Stimulated activated CD4-positive, alpha-beta T cell treated with anti-CD3 and anti-CD28 coated beads, Interleukin-12 subunit alpha, Interleukin-12 subunit beta, amount 100 ng/mL, for 24 hours (primary cell): ENCODE measurements at places on chromosomes 4 and X.

GRCh38 chr4:57190601-57191481, 80.7 kb upstream of the IGFBP7 start:
- DNase-seq = peak; percentile 15

- no peak for DNase-seq
These were observed 40.0 kb downstream of the ARSD start for GRCh38 chrX:2889045-2889605.

DNA sequence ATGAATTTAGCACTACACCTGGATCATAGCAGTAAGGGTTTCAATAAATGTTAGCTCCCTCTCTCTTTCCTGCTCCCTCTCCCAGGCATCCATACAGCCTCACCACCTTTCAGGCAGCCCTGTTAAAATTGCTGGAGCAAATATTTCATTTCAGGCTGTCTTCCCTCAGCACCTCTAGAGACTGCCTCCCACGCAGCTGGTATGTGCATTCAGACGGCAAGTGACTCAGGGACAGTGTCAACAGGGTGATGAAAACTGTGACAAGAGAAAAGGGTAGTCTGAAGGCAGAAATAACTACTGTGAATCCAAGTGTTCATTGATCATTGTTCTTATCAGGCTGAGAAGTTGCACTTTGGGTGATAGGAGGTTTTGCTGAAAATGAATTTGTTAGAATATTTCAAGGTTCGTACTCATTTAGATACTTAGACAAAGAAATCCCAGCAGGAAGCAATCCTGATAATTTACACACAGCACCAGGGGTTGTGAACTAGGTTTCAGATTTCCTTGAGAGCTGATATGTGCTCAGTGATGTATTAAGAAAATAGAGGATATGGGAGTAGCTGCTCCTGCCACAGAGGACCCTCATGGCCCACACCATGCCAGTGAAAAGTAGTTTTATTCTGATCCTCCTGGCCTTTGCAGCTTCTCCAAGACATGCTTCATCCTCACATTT, 424.2 kb downstream of the FGF13 start:
- no peak for DNase-seq

GRCh38 chr4:145936997-145937901, 1.4 kb downstream of the ZNF827 start:
- peak; percentile 33 for DNase-seq

DNA sequence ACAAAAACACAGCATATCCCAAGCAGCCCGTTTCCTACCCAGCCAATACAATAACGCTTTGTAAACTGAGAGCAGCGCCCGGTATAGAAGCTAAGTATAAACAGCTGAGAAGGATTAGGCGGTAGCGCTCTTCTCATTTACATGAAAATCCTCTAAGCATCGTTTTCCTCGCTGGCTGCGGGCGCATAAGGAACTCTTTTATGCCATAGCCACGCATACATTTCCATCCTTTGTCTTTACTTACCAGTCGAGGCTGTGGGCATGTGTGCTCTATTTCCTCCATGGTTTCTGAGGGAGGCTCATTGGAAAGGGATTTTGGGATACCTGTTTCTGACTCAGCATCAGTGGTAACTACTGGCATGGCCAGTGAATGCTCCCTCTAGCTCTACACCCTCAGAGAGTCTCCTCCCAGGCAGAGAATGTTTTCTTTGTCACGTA, 383 bp downstream of the PCYT1B start:
- no peak for DNase-seq

- no peak for DNase-seq
These were observed 216.4 kb downstream of the PALLD start for GRCh38 chr4:168713253-168713652.

DNA sequence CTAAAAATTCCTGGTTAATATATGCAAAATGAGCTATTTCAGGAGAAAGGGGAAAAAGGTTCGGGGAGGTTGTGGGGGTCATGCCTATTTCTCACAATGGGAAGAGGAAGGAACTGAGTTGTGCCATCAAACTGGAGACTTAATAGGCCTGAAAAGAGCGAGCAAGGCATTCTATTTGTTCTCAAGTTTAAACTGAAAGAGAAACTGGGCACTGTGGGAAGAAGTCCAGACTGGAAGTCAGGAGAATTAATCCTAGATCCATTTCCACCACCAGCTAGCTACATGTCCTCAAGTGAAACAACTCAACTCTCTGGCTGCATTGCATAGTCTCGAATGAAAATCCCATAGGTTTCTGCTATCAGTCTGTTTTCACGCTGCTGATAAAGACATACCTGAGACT, 50.6 kb downstream of the PPARGC1A start:
- DNase-seq = no peak

DNA sequence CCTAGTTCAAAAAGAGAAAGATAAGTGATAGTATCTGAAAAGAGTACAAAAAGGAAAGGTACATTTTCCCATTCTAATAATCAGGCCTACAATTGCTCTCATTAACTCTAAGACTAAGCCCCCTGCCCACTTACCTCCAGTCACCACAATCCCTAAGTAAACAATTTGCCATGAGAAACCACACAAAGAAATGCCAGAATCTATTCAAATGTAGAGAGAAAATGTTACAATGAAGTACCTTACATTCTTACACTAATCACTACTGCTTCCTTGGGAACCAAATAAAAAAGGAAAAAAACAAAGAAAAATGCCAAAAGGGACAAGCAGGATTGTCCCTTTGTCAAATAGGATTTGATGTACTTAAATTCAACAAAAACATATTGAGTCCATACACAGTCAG, 188.2 kb upstream of the NRK start:
- DNase-seq = no peak

DNA sequence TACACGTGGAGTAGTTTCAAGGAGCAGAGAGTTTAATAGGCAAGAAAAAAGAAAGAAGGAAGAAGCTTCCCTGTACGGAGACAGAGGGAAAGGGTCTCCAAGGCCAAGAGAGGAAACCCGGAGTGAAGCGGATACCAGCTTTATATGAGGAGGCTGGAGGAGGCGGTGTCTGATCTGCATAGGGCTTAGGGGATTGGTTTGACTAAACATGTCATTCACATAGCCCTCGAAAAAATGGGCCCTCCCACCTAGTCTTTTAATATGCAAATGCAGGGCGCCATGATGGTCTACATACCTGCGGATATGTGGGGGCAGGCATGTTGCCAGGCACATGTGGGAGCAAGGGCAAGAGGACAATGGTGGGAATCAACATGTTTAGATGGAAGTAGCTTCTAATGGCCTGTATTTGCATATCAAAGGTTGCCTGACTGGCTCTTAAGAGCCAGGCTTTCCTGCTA, 103.1 kb upstream of the UGT8 start:
- no peak for DNase-seq

DNA sequence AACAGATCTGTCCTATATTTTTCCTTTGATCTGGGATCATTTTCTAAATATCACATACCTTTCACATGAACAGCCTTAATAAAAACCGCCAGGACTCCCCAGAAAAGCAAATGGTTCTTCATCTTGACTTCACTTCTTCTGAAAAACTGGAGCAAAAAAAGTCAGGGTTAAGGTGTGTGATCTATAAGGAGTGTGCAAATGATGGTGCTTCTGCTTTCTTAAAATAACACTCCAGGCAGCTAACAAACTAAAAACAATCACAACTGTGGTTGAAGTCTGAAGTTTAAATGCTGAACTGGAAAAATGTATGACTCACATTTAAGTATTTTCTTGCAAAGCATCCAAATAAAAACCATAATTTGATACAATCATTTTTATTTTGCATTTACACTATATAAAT, at the start of gene JCHAIN:
Gene JCHAIN (minus strand): TSS at position 140 of the 400 bp plus-strand sequence. CDS start 18 bp downstream, at position 122.
- no peak for DNase-seq

DNA sequence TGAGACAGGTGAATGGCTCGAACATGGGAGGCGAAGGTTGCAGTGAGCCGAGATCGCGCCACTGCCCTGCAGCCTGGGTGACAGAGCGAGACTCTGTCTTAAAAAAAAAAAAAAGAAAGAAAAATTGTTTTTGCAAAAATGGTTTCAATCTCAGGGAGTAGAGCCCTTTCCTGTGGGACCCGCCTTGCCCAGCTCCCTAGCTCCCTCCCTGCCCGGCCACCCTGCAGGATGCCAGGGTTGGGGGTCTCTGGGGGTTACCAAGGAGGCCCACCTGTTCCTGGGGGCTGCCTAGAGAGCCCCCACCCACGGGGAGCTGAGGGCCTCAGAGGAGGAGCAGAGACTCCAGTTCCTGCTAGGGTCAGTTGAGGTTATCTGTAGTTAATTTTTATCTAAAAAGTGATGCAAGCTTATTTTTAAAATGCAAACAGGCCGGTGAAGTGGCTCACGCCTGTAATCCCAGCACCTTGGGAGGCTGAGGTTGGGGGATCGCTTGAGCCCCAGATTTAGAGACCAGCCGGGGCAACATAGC, 18.7 kb upstream of the PLCXD1 start:
- DNase-seq = no peak

DNA sequence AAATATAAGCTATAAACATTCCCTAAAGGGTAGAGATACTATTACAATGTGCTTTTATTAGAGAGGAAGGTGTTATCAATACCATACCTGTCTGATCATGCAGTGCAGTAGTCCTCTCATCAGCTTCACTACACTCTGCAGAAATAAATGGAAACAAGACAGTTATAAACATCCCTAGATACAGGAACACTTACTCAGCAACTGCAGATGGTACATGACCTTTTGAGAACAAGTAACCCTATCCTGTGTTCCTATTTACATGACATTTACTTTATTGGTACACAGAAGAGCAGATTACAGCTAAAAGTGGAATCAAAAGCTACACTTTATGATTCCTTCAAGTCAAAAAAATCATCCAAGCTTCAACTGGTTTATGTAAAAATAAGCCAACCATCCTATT, 9.0 kb downstream of the PHKA1 start:
- no peak for DNase-seq

DNA sequence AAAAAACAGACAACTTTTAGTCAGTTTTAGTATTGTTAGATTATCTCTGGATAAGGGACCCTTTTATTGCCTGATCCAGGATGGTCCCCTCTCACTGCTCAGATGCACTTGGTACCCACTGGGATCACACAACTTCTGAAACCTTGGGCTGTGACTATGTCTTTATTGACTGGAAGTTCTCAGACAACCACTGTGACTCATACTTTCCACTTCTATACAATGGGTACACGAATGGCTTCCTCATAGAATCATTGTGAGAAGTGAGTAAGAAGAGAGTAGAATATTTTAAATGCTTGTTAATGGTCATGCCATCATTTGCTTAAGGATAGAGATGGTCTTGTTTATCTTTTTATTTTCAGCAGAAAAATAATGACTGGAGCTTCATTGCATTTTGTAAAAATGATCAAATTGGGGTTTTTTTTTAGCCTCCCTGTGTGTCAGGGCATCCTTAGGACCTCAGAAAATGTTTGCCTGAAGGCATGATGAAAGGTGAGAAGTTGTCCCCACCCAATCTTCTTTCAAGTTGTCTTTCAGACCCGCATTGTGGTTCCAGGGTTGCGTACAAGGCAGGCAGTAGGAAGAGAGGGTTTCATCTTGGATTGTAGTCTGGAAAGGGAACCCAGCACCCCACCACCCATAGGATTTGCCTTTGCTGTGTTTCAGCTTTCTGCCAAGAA, 115.1 kb downstream of the CPEB2 start:
- no peak for DNase-seq

GRCh38 chr4:150141756-150142155, 63.5 kb downstream of the DCLK2 start:
- DNase-seq = no peak

DNA sequence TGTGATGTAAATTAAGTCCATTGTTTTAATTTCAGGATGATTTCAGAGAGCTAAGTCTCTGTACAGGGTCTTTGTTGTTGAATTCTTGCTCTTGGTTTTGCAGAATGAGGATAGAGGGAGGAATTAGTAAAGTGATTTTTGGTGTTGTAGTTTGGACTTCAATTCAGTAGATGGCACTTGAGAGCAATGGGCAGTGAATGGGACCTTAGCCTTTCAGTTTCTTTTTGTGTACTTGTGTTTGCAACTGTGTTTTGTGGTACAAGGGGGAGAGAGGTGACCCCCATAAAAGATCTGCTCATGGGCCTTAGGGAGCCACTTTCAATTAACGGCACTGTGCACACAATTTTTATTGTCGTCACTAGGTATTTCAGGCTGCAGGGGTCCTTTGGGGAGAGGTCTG, 340.0 kb downstream of the DCAF12L2 start:
- DNase-seq = no peak

GRCh38 chr4:152258804-152259708, 276.8 kb downstream of the FBXW7 start:
- no peak for DNase-seq

GRCh38 chrX:78123190-78123589, 16.3 kb downstream of the TAF9B start:
- DNase-seq = no peak

GRCh38 chrX:132769609-132770008, 188.8 kb downstream of the HS6ST2 start:
- DNase-seq = no peak
